Omental fat pad (tissue), 4 donors: ENCODE measurements at places on chromosomes 7 and 10.

- no peak for DNase-seq
Measured at GRCh38 chr10:71390921-71391690, 5.6 kb upstream of the CDH23 start.

DNA sequence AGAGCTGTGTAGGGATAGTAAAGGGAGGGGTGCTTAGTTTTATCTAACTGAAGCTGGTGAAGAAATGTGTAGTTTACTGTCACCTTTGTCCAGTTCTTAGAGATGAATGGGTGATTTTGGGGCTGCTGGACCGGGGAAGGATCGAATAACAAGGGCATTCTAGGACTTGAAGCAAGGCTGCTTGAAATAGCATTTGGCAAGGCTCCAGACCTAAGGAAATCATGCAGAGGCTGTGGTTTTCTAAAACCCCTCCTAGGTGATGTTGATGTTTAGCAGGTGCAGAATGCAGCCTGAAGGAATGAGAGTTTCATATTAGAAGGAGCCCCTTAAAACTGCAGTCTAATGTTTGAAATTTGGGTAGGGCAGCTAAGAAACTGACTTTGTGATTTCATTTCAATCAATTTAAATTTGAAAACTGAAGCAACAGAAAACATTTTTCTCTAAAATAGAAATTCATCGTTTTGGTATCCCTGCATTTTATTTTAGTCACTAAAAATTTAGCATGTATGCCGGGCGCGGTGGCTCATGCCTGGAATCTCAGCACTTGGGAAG lies 68.5 kb downstream of the TET1 start:
- no peak for DNase-seq

- DNase-seq: no peak
Measured at GRCh38 chr7:127995156-127995880, 35.9 kb downstream of the LRRC4 start.

DNA sequence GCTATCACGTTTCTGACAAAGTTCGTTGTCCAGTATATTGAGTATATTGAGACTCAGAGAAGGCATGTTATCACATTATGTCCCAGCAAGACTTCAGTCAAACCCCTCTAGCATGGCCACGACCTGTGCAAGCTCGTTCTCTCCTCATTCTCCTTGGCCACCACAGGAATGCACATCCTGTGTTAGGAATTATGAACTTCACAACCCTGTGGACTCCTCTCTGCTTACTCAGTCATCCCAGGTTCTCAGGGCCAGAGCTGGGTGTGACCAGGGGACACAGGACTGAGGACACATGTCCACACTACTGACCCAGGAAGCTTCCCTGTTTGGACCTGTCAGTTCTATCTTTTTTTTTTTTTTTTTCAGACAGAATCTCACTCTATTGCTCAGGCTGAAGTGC lies 4.4 kb downstream of the SH2D4B start:
- no peak for DNase-seq

GRCh38 chr10:9875353-9875752 lies 1142.3 kb upstream of the CELF2 start:
- no peak for DNase-seq

DNA sequence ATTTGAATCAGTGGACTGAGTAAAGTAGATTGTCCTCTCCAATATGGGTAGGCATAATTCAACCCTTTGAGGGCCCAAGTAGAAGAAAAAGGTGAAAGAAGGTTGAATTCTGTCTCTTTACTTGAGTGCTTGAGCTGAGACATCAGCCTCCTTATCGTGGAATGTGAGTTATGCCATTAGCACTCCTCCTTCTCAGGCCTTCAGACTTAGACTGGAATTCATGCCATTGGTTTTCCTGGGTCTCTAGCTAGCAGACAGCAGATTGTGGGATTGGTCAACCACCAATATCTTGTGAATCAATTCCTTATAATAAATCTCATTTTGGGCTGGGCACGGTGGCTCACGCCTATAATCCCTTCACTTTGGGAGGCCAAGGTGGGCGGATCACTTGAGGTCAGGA lies 89.2 kb downstream of the CUL2 start:
- no peak for DNase-seq

- no peak for DNase-seq
Measured at GRCh38 chr10:96034625-96035024, 8.8 kb upstream of the CCNJ start.
